ENCODE measurements at places on chromosomes 1 and 21.

GRCh38 chr1:2547210-2548067 is 8.7 kb upstream of the TNFRSF14 start:
- peak; percentile 88 for DNase-seq

DNA sequence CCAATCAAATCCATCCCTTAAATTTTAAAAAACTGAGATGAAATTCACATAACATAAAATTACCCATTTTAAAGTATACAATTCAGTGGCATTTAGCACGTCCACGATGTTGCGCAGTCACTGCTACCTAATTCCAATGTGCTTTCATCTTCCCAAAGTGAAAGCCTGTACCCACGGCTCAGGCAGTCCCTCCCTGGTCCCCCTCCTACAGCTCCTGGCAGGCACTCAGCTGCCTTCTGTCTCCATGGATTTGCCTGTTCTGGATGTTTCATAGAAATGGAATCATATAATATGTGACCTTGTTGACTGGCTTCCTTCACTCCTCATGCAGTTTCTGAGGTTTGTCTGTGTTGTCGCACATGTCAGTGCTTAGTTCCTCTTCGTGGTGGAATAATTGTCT is 386.3 kb downstream of the CAMTA1 start:
- no peak for DNase-seq

DNA sequence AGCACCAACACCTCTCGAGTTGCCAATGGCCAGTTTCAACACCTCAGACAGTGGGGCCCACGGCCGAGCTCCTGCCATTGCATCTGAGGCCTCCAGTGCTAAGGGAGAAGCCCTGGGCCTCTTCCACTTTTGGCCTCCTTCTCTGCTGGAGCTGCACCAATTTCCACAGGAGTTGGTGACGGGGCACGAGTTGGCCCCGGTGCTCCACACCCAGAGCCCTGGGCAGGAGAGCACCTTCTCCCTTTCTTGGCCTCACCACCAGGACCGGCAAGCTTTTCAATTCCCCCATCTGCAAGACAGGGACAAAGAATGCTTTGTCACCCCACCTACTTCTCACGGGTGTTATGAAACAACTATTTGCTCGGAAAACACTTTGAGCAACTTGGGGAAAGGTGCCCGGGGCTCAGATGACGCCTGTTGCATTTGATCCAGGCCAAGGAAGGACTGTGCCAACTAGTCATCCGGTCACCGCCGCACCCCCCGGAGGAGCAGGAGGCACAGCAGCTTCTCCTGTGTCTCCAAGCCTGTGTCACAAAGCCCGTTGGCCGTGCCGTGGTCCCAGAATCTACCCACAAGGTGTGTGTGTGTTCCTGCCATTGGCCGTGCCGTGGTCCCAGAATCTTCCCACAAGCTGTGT is 55.2 kb downstream of the TOMM20 start:
- DNase-seq, result no peak

DNA sequence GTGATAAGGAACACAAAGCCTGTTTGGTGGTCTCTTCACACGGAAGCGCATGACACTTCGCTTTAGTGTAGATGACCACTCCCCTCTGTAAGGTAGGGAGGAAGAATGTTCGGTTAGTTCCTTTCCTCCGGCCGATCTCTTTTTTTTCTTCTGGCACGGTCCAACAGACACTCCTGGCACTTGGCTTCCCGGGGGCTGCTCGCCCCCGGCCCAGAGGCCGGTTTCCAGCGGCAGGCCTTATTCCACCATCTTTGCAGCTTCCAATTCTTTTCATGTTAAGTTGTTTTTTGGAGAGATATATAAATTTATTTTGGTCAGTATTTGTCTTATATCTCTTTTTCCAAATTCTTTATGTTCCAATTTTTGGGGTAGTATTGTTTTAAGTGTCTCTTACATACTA is 151.8 kb upstream of the GREM2 start:
- no peak for DNase-seq

- no peak for DNase-seq
These were observed 168.6 kb downstream of the HIVEP3 start for GRCh38 chr1:41749991-41750745.

GRCh38 chr1:184818646-184819045 is 64.0 kb upstream of the EDEM3 start:
- DNase-seq, result no peak

GRCh38 chr21:14095056-14095455 is 115.7 kb downstream of the LIPI start:
- DNase-seq, result peak; percentile 9

GRCh38 chr1:101967871-101968270 is 28.9 kb downstream of the OLFM3 start:
- no peak for DNase-seq

DNA sequence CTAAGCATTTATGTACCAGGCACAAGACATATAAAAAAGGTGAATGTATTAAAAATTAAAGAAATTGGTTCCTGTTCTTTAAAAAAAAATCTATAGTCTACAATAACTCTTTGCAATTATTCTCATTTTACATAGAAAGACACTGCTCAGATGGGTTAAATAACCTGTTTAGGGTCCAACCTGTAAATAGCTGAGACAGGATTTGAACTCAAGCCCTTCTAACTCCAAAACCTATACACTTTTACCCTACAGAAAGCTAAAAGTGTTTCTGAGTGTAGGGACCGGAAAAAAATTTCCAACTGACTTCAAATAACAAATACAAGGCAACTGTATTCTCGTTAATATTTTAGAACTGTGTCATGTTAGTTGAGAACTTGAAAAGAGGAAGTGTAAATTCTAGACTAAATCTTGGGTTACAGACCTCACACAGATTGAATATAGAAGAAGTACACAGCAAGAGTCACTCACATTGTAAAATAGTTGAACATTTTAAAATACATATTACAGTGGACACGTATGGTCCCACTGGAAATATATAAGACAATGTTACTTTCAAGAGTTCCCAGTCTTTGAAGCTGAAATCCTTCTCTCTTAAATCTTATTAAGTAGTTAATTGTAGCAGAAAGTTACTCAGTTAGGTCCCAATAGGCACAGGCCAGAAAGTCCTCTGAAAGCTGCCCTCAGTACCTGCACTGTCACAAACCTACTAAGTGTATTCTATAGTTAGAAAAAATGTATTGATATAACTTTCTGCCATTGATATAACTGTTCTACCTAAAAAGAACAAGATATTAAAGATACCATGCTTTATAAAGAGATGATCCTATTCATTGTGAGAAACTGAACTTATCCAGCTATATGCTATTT is 7.3 kb downstream of the EDEM3 start:
- DNase-seq, result no peak

DNA sequence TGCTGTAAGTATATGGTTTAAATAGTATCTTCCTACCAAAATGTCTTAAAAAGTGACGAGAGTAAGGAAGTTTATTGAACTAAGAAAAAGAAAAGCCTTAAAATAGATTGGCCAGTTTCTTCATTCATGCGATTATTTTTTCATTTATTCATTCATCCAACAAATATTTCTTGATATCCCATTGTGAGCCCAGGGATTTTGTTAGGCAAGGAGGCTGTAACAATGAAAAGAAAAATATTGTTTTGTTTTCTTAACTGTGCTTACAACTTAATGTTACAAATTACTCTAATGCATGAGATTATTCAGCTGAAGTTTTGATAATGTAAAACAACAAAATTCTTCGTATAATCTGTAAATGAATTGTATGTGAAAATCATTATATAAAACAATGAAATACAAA is 882.0 kb downstream of the LTN1 start:
- DNase-seq, result no peak

DNA sequence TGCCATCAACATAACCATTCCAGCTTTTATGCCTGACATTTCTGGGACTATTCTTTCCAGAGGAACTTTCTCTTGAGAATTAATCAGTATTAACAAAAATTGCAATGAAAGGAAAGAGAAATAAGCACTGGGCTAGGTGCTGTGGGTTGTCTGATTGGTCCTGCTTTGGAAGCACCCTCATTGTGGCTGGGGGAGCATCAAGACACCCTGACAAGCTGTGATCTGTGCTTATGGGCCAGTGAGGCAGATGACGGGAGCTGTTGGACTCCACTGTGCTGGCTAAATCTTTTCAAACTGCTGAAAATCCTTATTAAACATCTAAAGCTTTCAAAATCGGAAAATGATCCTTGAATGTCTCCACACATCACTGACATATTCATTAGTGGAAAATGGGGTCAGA is 20.0 kb downstream of the UBASH3A start:
- DNase-seq, result no peak

DNA sequence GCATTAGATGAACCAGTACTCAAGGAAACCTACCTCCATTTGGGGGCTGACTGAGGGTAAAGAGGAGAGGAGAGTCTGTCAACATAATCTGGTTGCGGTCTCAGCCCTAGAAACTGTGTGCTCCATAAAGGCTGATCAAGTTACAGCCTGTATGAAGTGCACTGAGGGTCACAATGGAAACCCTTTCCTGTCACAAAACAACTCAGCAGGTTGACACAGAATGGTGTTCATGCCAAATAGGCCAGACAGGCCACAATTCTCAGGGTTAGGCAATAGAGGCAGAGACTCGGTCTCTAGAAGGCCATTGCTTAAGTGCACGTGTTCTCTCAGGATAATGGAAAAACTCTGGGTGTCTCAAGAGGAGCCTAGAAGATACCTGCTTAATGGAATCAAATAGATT is 4.1 kb upstream of the ANKRD35 start:
- DNase-seq, result no peak

Data from activated CD8-positive, alpha-beta memory T cell treated with anti-CD3 and anti-CD28 coated beads, Interleukin-2, amount 10 ng/mL, durations not matched to agents 7 days and 5 days (primary cell).